Activated CD4-positive, alpha-beta memory T cell treated with anti-CD3 and anti-CD28 coated beads for 36 hours (primary cell): ENCODE measurements at places on chromosomes 1 and 21.

- DNase-seq, result no peak
Measured at GRCh38 chr1:21670059-21670881, 1.1 kb upstream of the RAP1GAP start.

DNA sequence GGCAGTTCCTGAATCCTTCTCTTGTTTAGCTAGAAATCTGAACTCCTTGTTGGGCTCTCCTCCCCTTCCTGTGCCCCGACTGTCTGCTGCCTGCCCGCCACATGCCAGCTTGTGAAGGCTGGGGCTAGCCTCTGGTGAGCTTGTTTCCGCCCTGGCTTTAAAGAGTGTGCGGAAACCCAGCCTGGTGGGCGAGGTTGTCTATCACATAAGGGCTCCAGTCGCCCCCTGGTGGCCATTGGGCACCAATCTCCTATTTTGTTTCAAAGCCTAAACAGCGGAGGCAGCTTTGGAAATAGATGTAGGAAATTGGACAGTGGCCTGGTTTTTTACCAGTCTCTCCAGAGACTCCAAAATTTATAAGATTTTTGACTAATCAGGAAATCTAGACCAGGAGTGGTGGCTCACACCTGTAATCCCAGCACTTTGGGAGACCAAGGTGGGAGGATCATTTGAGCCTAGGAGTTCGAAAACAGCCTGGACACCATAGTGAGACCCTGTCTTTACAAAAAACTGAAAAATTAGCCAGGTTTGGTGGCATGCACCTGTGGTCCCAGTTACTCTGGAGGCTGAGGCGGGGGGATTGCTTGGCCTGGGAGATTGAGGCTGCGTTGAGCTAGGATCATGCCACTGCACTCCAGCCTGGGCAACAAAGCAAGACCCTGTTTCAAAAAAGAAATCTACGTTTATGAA, 9.8 kb downstream of the ATP8B2 start:
- DNase-seq, result peak; percentile 94

- DNase-seq, result no peak
Measured at GRCh38 chr1:57017717-57018116, 51.9 kb upstream of the C8B start.

DNA sequence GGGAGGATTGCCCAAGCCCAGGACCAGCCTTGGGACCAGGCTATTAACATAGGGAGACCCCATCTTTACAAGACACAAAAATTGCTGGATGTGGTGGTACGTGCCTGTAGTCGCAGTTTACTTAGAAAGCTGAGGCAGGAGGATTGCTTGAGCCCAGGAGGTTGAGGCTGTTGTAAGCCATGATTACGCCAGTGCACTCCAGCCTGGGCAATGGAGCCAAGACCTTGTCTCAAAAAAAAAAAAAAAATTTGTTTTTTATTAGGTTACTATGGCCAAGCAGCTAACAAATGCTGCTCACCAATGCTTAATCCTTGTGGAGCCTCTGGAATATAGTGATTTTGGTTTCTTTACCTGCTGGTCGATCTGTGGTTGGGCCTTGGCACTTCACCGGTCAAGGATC, 8.8 kb downstream of the ARID1A start:
- no peak for DNase-seq
